ENCODE measurements at places on chromosomes 5 and 9.

DNA sequence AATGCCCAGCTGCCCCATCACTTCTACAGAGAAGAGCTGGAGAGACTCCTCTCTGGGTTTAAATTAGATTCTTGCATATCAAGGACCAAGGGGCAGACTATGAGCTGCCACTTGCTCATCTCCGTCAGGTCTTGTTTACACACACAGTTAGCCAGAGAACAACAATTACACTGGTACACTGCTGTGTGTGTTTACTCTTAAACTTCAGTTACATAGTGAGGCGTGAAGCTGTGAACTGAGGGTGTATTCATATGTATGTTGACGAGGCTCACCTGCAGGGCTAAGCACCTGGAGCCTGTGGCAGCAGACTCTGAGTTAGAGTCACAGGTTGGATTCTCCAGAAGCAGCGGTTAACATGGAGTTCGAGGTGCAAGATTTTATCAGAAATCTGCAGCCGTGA, 155.4 kb upstream of the ANKH start:
- DNase-seq, result no peak

- DNase-seq, result no peak
Observed at GRCh38 chr5:73751254-73751914, 125.4 kb downstream of the ARHGEF28 start.

DNA sequence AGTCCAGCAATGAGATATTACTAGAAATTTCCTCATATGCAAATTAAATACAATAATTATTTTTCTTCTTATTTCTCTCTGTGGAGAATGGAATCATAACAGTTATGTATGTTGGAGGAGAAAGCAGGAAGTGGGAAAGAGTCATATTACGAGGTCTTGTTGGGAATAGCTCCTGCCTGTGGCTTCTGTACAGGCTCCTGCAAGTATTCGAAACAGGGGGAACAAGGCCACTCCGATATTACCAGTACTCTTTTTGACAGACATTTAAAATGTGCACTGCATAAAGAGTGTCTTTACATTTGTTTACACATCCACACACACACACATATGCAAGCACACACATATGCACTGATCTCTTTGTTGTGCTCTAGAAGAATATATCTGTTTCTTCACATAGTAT, 812.0 kb upstream of the ZNF608 start:
- no peak for DNase-seq

GRCh38 chr9:25677301-25678146, 720 bp downstream of the TUSC1 start:
- DNase-seq, result no peak

GRCh38 chr5:132695956-132696355, 22.2 kb downstream of the IL4 start:
- DNase-seq, result no peak

DNA sequence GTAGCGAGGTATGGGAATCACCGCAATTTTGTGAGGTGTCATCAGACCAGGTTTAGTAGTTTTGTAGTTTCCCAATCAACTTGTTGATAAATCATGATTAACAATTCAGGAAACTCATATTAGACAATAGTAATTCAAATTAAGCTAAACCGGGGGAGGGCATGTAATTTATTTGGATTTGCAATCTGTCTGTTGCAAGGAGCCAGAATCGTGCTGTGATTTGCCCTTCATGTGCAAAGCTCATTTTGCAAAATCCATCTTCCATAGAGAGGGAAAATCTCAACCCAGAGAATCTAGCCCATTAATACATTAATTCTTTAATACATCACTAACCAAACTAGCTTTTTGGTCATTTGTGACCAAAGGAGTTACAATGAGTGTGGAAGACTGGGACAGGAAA, 164.7 kb upstream of the TRPM3 start:
- DNase-seq, result no peak

DNA sequence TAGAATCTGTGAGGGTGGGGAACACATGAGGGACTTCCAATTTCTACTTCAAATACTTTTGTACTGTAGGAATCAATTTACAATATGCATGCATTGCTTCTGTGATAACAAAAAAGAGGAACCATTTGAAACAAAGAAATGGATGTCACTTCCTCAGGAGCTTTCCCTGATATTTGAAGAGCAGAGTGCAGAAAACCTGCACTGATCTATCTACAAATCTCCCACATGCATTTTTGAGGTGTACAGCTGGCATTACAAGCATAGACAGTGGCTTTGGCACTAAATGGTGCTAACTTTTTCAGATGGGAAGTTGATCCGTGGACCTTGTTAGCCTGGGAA, 27.7 kb downstream of the YIPF5 start:
- DNase-seq, result no peak

- DNase-seq, result no peak
Observed at GRCh38 chr9:6917162-6917561, 159.4 kb downstream of the KDM4C start.

GRCh38 chr5:122439645-122440044, 127.6 kb downstream of the SNCAIP start:
- no peak for DNase-seq

DNA sequence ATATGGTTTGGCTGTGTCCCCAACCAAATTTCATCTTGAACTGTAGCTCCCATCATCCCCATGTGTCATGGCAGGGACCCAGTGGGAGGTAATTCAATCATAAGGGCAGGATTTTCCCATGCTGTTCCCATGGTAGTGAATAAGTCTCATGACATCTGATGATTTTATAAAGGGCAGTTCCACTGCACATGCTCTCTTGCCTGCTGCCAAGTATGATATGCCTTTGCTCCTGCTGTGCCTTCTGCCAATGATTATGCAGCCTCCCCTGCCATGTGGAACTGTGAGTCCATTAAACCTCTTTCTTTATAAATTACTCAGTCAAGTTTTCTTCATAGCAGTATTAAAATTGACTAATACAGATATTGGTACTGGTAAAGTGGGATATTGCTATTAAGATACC, 42.4 kb downstream of the MARCHF11 start:
- no peak for DNase-seq

DNA sequence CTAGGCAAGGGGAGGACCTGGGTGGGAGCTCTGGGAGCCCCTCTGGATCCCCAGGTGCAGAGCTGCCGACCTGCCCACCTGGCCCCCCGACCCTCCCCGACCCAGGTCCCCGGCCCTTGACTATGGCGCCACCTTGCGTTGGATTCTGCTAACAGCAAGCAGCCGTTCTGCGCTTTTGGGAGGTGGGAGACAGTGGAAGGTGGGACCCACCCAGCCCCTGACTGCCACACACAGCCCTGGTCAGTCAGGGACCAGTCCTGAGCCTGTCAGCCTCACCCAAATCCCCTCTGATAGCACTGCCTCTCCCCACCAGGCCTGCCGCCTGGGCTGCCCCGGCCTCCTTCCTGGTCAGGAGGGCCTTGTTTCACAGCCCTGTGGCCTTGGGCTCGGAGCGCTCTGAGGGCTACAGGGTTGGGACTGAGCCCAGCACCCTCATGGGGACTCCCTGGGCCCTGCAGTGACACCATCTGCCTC, 77.9 kb downstream of the HMCN2 start:
- DNase-seq, result no peak

GRCh38 chr5:16819522-16820167, 116.4 kb downstream of the MYO10 start:
- no peak for DNase-seq

DNA sequence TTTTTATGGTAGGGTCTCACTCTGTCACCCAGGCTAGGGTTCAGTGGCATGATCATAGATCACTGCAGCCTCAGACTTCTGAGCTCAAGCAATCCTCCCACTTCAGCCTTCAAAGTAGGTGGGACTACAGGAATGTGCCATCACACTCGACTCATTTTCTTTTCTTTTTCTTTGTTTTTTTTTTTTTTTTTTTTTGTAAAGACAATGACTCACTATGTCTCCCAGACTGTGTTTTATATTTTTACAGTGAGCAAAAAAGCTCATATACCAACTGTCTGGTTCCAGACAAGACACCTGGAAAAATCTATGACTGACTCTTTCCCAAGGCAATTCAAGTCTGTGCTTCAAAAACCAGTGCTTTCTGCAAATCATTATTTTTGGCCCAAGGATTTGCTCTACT, 10.8 kb upstream of the FOXD1 start:
- DNase-seq, result no peak

DNA sequence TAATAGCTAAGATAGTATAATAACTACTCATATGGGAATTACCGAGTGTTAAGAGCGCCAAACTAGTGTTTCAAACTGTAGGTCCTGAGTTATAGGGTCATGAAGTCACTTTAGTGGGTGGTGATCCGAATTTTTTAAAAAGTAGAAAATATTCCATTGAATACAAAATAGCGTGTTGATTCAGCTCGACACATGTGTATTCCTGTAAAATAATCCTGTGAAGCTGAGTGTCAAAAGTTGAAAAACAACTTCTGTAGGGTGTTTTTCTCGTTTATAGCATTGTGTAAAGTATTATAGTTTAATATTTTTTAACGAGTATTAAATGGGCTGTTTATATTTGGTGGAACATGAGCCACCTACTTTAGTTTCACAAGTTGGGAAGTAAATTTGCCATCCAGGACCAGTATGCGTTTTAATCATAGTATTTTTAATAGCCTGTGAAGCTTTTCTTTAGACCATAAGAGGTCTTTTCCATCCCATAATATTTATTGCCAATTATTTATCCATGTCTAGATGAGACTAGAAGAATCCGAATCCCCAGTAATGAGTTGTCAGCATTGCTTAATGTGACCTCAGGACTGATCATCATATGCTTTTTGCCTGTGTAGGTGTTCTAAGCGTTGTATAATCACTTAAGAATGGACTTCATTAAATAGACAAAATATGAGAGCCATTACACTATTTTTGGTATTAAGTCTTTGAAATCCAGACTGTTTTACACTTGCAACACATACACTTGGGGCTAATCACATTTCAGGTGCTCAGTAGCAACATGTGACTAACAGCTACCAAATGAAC, 84.1 kb downstream of the PTPDC1 start:
- DNase-seq, result no peak

DNA sequence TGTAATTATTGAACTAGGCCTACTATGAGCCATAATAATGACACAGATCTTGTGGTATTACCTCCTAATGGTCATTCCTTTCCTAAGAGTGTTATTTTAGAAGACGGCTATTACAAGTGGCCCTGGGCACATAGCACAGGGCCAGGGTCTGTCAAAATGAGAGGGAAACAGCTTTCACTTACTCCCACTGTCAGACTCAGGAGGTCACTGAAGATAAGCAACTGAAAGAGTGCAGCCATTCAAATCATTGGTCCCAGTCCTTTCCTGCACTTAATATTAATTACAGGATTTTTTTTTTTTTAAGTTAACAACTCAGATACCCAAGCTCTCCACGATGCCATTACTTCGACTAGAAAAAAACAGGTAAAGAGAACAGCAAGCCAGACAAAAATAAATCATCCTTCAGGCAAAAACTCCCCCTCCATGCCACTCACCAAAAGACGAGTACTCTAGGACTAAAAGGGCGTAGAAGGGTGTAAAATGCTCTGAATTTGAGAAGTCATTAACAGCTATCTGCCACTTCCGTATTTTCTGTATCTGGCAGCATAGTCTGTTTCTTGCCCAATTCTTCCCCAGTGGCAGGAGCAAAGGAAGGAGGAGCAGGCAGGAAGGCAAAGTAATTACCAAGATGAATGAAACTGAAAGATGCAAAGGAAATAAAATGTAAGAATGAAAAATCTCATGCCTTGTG, 87.4 kb downstream of the ZNF608 start:
- DNase-seq, result no peak

DNA sequence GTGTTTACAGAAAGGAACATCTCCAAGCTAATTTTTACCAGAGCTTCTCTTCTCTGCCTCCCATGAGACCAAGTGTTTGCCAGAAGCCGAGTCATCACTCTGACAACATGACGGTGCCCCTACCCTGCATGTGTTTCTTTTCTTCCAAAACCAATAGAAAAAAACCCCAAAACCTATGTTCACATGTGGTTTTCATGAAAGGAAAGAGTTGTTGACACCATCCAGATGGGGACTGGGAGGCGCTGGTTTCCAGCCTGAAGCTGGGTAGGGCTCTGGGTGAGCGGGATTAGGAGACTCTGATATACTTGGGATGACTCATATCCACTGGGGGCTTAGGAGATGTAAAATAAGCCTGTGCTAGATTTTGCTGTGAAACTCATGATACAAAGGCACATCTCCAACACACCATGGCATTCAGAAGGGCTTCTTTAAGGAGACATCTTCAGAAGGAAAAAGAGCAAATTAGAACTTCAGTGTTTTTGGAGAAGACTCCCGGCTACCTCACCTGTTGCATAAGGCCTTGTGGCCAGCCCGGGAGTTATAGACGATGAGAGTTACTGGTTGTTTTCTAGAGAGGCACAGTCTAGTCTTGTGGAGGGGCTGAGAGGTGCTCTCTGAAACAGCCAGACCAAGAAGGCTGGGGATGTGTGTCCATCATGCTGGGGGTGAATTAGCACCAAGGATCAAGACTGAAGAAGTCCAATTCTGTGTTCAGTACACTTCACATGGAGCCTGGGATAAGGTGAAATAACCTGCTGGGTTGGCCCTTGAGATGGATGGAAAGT, 108.9 kb upstream of the LHFPL2 start:
- no peak for DNase-seq

DNA sequence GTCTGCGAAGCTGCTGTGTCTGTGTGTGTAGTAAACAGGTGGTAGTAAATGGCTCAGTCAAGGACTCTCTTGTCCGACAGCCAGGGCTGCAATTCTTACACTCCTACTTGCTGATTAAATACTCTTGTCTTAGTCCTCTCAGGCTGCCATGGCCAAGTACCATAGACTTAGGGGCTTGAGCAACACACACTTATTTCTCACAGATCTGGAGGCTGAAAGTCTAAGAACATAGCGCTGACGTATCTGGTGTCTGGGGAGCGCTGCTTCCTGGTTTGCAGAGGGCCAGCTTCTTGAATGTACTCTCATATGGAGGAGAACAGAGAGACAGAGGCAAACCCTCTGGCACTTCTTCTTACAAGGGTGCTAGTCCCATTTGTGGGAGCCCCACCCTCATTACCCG, 411.0 kb downstream of the MED10 start:
- DNase-seq, result no peak

- no peak for DNase-seq
Observed at GRCh38 chr5:17001428-17001827, 65.3 kb upstream of the MYO10 start.

DNA sequence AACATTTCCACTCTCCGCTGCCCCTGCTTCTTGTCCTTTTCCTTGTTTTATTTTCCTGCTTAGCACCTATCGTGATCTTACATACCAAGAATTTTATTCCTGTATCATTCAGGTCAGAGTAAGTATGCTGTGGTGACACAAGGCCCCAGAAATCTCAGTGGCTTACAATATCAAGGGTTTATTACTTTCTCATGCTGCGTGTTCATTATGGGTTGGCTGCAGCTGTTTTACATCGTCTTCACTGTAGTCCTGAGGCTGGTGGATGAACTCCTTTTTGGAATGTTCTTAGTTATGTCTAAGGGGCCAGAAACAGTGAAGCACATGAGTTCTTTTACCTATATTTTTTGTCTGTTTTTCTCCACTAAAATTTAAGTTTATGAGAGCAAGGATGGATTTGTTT, 51.2 kb downstream of the FCHO2 start:
- DNase-seq, result no peak

GRCh38 chr5:31825518-31826068, 186.7 kb downstream of the PDZD2 start:
- DNase-seq, result no peak

- DNase-seq, result no peak
Observed at GRCh38 chr9:113998525-113999255, 79.4 kb downstream of the AMBP start.

- no peak for DNase-seq
Observed at GRCh38 chr5:3542158-3542557, 53.5 kb upstream of the IRX1 start.

GRCh38 chr5:14707811-14708390, 43.4 kb downstream of the OTULIN start:
- DNase-seq, result no peak

- no peak for DNase-seq
Observed at GRCh38 chr9:2418619-2419018, 203.0 kb upstream of the VLDLR start.
